NCI-H2227 treated with DMSO at 0.1 percent for 48 hours (cell line): ENCODE measurements at places on chromosomes 4 and X.

- DNase-seq, result no peak
These were observed 169.9 kb upstream of the RBPJ start for GRCh38 chr4:26150948-26151347.

DNA sequence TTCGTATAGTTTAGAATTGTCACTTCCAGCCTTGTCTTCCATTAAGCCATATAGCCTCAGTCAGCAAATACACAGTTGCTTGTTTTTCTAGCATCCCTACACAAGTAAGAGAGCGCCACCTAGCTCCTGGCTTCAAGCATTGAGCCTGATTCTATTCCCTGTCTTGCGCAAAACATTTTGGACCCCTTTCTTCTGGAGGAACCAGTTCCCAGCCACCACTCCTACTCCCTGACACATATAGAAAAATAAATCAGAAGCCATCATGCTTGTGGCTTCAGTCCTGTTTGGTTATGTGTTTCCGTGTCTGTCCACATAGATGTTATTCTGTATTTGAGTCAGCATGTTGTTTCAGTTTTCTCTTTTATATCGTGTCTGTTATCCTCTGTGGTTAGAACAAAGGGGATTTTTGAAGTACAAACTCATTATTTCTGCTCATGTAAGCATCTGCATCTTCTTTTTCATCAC is 59.9 kb downstream of the GK start:
- peak; percentile 39 for DNase-seq

DNA sequence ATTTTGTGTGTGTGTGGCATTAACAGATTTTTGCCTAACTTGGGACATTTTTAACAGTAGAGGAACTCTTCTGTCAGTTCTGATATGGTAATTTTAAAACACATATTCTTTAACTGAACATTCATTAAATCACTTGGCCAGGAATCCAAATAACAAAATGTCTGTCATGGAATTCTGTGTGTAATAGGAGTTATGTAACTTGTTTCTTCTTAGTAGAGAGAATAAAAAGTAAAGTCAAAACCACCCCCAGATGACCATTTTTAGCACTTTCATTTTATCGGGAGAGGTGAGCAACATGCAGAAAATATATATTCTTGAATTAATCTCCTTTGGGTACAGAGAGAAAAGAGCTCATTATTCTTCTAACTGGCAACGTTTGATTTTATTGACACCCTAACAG is 1740.3 kb downstream of the STIM2 start:
- DNase-seq, result no peak

GRCh38 chrX:37641859-37642258 is 43.7 kb upstream of the XK start:
- peak; percentile 93 for DNase-seq

DNA sequence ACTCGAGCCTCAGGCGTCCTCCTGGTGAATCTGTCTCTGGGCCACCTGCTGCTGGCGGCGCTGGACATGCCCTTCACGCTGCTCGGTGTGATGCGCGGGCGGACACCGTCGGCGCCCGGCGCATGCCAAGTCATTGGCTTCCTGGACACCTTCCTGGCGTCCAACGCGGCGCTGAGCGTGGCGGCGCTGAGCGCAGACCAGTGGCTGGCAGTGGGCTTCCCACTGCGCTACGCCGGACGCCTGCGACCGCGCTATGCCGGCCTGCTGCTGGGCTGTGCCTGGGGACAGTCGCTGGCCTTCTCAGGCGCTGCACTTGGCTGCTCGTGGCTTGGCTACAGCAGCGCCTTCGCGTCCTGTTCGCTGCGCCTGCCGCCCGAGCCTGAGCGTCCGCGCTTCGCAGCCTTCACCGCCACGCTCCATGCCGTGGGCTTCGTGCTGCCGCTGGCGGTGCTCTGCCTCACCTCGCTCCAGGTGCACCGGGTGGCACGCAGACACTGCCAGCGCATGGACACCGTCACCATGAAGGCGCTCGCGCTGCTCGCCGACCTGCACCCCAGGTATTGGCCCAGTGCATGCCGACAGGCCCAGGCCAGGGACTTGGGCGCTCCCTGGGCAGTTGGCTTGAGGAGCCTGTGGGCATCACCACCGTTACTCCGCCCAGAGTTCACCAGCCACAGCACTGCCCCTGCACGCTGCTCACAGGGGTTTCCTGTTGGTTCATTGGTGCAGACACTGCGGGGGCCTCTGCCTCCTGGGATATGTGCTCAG is 1.1 kb downstream of the GPR78 start:
- no peak for DNase-seq

GRCh38 chrX:16718824-16719333 is 533 bp upstream of the SYAP1 start:
- DNase-seq, result no peak

DNA sequence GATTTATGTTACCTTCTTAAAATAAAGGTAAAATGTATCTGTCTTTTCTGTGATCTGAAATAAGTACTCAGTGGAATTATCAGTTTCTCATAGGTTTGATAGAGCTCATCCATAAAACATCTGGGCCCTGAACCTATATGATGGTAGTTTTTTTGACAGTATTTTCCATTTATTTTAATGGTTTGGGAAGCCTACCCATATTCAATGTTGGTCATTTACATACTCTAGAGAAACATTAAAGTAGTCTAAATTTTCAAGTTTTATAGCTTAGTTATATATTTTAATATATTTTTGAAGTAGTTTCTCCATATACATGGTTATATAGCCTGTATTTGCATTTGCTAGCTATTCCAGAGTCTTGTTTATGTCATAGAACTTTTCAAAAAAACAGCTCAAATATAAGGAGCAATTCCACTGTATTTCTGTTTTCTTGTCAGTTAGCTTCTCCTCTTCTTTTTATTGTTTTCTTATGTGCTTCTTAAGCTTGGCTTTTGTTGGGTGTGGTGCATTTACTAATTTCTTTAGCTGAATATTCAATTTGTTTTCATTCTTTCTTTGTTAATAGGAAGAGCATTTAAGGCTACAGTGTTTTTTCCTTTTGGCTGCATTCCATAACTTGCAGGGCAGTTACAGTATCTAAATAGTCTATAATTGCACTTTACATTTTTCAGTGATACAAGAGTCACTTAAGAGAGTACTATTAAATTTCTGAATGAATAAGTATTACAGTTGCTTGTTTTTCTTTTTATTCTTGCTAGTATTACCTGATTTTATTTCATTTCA is 181.4 kb downstream of the DKK2 start:
- DNase-seq, result no peak

GRCh38 chr4:77352192-77352591 is 195.2 kb downstream of the CCNG2 start:
- no peak for DNase-seq

GRCh38 chrX:153828308-153828707 is 2.0 kb downstream of the PDZD4 start:
- no peak for DNase-seq

DNA sequence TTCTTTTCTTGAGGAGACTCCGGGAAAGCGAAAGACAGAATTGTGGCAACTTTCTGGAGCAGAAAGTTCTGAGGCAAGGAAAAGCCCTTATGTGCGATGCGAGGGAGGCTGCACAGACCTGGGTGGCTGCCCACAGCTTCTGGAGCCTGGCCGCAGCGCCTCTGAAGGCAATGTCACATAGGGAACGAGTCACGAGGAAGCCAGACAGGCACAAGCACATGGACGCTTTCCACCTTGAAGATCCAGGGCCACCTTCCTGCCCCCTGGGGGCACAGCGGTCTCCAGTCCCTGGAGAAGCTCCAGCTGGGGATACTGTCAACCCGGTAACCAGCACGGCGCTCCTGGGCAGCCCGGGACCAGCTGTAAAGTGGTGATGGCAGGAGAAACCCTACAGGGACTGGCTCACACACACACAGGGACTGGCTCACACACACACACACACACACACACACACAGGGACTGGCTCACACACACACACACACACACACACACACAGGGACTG is 69.8 kb downstream of the MTNR1A start:
- DNase-seq, result no peak

GRCh38 chr4:100574607-100575006 is 56.8 kb upstream of the EMCN start:
- DNase-seq, result no peak

DNA sequence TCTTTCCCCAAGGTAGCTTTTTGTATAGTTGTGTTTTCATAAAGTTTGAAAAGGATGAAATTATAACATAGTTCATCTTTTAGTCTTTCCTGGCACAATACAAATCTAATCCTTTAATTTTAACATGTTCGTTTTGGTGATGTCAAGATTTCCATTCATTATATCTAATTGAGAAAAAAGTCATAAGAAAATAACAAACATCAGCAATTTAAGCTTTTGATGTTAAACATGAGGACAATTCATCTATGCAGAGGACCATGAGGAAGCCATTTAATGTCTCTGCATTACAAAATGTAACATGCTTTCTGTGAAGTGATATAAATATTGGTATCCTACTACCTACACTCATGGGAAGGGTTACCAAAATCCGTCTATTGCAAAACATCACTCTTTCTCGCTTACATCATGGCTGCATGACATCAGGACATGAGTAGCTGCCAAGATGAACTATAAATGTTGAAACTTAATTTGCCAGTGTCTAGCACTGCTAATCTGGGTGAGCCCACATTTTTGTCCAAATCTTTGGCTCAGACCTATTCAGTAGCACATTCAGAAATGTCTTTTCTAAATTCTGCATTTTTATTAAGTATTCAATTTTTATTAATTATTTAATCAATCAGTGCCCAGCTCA is 9.5 kb downstream of the EPGN start:
- DNase-seq, result no peak

GRCh38 chrX:101408532-101408841 is 465 bp downstream of the HNRNPH2 start:
- no peak for DNase-seq

- no peak for DNase-seq
These were observed 1.2 kb downstream of the PRMT9 start for GRCh38 chr4:147682755-147683154.

DNA sequence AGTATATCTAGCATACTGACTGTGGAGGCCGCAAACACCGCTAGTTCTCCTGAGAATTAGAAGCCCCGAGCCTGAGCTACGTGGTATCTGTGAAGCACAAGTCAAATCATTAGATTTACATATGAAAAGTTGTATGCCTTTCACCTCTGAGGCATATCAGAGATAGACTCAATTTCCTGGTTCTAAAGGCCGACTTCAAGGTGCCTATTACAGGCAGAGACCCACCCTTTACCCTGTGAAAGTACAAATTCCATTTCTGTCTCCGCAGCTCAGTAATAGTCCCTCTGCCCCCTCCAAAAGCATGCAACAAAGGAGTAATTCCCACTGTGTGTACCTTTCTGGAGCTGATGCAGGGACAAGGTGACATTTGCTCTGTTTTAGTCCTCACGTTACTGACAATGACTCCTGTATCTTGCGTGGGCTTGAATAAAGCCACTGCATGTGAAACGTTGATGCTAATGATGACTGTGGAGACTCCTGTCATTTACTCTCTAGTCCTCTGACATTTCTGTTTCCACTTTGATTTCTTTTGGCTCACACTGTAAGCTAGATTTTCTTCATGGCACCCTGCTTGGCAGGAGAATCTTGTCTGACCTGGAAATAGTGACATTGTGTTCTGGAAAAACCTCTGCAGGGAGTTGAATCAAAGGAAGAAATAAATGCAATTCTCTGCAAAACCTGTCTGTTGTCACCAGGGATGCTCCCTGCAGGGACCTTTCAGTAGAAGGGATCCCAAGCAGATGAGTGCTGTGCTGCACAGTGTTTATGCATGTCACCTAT is 273.2 kb upstream of the EMCN start:
- no peak for DNase-seq

DNA sequence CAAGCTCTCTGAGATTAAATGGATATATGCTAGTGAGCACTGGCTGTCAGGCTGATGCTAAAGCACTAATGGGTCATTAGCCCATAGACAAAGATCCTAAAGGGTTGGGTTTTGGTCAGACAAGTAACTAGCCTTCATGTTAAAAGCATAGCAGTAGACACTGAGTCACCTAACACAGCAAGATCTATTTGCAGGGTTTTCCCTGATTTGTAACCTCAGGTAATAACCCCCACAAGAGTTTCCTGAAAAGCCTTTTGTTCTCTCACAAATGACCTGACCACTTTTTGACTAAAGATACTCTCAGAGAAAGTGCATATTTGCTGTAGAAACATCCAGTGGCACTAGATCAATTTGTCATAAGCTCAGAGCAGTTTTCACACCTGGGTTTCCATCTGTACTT is 251.1 kb upstream of the TEX13A start:
- no peak for DNase-seq

DNA sequence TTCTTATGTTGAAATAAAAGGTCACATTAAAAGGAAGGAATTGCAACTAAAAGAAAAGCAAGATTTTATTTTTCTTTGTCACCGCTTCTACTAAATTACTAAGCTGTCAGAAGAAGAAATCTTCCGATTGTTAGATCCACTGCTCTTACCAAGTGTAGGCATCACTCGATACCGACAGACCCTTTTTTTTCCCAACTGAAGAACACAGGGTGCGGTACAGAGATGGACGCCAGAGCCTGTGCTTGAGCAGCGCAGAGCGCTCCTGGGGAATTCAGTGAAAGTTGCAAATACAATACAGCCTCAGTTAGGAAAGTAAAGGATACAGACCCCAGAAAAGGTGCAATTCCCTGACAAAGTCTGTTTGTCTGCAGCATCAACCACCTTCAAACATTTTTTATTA is 94.9 kb upstream of the WDR17 start:
- DNase-seq, result peak; percentile 63

DNA sequence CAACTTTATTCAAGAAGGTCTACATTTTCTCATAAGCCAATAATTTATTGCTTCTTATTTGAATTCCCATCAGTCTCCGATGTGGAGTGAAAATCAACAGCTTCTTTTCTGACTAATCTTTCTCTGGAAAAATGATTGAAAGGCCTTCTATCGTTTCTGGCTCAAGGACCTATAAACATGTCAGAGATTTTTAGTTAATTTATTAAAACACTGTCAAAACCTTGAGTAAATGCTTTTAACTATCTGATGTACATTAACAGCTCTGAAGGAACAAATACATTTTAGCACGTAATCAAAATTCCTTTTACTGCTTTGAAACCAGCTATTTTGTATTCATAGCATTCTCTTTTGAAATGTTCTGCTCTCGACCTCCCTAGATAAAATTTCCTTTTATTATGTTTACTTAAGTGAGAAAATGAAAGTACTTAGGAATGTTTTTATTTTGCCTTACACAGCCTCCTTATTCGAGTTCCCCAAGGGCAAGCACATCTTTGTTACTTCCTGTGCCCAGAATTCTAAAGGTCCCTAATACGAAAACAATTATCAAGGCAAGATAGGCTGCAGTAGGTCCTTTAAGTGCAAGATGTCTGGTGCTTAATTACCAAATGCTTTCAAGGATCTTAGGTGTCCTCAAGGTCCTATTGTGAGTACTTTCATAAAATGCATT is 3.1 kb upstream of the ZFX start:
- peak; percentile 25 for DNase-seq

- no peak for DNase-seq
These were observed 95.7 kb upstream of the TTC29 start for GRCh38 chr4:147041376-147041775.

GRCh38 chr4:153181293-153181692 is 22.9 kb upstream of the TRIM2 start:
- DNase-seq, result no peak

DNA sequence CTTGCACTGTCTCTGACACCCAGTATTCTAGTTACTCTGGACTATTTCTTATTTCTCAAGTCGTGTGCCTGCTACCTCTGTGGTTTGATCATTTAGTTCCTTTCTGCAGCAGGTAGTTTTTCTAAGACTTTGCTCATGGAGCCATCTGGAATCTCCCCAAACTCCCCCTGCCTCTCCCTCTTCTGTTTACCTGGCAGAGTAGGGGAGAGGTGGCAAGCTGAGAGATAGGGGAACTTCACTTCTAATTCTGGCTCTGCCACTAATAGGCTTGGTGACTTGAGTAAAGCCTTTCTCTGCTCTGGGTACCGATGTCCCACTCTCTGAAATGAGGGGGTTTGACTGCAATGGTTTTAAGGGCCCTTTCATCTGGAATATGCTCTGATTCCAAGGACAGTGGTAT is 141.3 kb downstream of the CPEB2 start:
- no peak for DNase-seq
